ENCODE measurements at places on chromosomes 2 and 18.

DNA sequence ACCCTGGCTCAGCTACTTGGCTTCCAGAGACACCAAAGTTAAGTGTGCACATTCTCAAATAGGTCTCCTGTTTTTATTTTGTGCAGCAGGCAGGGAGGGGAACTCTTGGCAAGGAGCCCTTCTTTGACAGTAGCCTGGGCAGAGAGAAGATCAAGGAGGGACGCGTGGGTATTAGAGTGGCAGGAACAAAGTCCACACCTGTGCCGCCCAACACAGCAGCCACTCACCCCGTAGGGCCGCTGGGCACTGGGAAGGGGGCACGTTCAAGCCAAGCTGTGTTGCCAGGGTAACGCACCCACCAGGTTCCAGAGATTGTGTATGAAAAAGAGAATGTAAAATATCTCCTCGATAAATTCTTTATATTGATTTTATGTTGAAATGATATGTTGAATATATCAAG is 229.3 kb upstream of the AGAP1 start:
- no peak for DNase-seq

DNA sequence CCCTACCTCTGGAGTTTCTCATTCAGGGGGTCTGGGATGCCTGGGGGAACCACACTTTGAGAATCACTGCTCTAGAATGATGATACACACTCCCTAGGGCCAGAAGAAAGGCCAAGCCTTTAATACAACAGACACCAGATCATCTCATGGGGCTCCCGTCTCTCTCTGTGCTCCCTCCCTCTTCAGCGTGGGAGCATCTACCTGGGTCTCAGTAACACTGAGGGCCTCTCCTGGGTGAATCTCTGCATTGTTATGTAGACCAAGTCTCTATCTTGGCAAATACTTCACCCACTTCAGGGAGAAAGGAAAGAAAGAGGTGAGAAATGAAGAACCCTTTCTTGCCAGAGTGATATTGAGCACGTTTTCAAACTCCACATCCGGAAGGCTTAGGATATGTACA is 146.8 kb upstream of the MSH6 start:
- DNase-seq: no peak

DNA sequence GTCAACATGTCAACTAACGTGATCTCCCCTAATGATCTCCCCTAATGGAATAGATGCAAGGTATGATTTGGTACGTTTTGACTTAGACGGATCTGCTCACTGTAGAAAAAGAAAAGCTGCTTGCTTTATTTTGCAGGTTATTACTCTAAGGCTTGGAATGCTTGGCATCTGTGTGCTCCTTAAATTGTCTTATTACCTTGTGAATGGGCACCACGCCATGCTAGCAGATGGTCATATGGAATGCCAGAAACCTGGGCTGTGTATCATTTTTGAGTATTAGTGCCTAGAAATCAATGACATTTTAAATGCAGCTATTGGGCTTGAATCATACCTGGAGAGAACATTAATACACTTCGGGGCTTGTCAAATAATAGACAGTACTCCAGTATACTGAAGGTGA is 16.5 kb upstream of the FIGN start:
- no peak for DNase-seq

DNA sequence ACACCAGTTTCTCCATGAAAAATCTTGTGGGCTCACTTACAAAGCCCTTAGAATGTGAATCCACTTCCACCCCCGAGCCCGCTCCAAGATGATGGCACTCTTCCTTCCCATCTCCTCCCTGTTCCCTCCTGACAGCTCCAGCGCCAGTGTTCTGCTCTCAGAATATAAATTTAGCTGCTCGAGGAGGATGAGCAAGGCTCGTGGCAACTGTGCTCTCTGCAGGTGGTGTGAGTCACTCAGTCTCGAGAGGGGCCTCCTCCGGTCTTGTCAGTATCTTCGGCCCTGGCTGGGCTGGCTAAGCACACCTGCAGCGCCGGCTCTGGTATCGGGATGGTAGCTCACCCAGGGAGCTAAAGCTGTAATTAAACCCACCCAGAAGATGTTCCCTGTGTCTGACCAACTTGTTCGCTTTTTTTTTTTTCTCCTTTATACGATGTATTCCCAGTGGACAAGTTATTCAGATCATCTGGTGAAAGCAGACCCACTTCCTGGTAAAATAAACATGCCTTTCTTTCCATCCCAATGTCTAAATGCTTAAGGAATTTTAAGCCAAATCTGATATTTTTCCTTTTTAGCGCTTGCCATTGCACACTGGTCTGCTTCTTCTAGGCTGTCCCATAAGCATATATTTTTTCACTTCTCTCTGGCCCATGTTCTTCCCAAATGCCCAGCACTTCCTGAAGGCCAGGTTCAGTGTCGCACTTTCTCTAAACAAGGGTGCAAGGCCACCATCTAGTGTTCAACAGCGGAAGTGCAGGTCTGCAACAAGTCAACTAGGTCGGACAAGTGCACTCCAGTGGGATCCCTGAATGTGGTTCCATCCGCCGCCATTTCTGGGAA is 31.4 kb upstream of the YPEL5 start:
- DNase-seq: no peak

DNA sequence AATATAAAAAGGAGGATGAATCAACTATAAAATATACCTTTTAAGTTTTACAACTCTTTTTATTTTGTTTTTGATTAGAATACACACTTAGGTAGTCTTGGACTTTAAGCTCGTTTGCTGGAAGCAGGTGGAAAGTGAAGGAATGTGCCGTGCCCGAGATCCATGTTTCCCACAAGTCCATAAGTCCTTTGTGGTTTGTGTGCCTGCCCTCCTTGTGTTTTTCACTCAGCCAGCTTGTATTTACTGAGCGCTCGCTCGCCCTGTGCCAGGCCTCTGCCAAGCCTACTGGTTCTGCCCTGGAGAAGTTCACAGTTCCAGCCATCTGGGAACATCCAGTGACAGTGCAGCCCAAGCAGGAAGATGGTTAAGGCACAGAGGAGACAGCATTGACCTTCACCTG is 142.6 kb downstream of the MGAT5 start:
- DNase-seq: no peak

GRCh38 chr2:67318993-67319481 is 78.1 kb upstream of the ETAA1 start:
- DNase-seq: no peak

DNA sequence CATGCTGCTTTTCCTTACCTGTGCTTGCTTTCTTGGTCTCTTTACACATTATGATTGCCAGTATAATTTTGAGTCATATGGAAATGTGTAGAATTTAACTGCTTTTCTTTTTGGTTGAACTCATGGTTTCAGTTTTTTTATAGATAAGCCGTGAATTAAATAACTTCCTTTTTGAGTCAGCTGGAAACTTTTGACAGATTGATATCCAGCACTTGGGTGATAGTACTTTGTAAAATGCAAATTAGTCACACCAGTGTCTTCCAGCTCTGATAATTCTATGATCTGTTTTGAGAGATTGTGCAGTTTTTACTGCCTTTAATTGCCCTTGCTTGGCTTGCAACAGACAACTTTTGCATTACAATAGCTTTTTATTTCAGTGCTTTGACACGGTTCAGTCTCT is 86.4 kb downstream of the NCOA1 start:
- no peak for DNase-seq

DNA sequence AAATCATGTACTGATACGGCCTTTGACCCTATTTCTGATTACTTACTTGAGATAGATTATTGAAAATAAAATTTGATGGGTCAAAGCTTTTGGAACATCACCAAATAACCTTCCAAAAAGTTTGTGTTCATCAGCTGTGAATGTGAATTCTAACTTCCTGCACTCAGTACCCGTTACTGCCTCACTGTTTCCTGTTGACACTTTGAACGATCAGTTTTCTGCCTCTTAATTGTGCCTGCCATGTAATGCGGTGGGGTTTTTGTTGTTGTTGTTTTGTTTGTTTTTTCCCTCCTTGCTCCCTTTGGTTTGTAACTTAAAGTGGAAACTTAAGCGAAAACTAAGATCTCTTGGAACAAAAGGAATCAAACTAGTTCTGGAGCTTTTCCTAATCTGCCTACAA is 18.9 kb downstream of the ATG16L1 start:
- no peak for DNase-seq

GRCh38 chr2:38092196-38092902 is 16.4 kb upstream of the CYP1B1 start:
- DNase-seq: peak; percentile 95

- no peak for DNase-seq
These were observed 36.4 kb downstream of the SLC20A1 start for GRCh38 chr2:112682101-112682500.

- no peak for DNase-seq
These were observed 418.3 kb upstream of the SPHKAP start for GRCh38 chr2:228599781-228600180.

GRCh38 chr2:142112757-142113221 is 18.0 kb downstream of the LRP1B start:
- no peak for DNase-seq

- DNase-seq: no peak
These were observed 81.5 kb downstream of the MAPRE2 start for GRCh38 chr18:35122586-35123224.

GRCh38 chr2:84515788-84516187 is 510 bp upstream of the DNAH6 start:
- DNase-seq: no peak

- no peak for DNase-seq
These were observed 330.1 kb downstream of the CMPK2 start for GRCh38 chr2:6535572-6535971.

DNA sequence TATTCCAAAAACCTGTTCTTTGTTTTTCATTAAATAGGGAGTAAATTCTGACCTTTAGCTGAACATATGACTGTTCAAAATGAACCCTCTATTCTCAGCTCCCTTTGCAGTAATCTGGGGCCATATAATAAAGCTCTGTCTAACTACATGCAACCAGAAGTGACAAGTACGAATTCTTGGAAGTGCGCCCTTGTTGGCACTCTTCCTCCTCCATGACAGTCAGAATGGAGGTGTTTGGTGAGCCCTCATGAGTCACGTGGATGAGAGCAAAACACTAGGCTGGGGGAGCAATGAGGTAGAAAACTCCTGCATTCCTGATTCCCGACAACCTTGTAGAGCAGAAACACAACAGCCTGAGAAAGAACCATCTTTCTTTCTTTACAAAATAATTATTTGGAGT is 552.9 kb downstream of the FBXO15 start:
- no peak for DNase-seq

DNA sequence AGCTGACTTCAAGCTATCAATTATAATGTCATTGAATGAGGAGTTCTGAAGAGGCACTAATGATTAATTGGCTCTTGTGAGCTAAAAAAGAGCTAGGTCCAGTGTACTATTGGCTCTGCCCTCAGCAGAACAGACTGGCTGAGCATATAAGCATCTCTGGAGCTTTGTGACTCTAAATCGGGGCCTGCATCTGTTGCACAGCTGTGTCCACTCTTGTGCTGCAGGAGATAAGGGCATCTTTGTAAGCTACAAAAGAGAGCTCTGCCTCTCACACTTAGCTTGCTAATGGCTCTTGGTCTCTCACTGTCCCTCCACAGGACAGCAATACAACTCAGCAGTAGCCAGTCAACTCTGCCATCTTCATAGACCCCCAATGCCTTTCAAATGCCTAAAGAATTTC is 61.5 kb upstream of the L3MBTL4 start:
- DNase-seq: no peak

GRCh38 chr18:67621049-67621713 is 104.7 kb upstream of the DSEL start:
- DNase-seq: no peak

DNA sequence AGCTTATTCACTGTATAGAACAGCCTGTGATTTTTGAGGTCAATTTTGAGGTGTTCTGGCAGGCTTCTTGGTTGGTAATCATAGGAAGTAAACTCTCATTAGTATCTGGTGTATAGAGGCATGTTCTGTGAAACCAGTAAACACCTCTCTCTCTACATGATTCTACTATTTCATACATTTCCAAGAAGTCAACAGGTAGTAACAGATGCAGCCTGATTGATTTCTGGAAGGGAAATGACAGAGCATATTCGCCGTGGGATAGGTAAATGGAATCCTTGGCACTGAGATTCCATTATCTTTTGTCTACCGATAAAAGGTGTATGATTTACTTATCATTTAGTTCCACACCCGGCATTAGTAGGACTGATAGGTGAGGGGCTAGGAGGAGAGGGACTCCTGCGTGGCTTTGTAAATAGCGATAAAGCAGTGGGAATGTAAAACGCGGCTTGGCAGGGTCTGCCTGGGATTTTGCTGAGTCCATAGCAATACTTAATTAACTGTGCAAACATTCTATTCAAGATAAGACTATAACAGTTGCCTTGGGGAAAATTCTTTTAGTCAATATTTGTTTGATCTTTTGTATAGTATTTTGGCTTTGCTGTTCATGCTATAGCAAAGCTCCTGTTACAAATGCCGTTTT is 32.3 kb downstream of the LYPD6B start:
- DNase-seq: no peak

DNA sequence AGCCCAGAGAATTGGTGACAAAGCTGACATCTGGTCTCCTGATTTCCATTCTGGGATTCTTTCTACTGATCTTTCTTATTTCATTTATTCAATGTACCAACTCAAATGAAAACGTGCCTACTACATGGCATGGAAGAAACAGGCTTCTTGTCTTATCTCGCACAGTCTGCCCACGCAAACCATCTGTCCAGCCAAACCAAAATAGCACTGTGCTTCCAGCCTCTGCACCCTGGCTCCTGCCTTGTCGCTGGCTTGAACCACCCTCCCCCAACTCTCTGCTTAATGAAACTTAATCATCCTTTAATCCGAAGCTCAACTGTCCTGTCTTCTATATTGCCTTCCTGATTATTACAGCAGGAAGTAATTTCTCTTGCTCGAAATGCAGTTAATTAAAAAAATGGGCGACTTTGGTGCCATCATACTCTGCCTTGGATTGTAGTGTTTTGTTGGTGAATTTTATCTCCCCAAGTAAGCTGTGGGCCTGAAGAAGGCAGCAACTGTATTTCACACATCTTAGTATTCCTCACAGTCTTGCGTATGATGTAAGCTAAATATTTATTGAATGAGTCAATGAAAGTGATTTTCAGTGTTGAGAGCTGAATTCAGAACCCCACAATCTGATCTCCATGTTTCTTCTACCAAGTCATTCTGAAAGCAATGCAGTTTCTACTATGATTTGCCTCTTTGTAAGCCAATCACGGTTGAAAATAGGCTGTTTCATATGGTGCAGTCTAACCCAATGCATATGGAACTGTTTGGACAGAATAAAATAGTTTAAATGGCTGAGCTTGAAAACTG is 190.8 kb downstream of the TMEM247 start:
- DNase-seq: no peak

DNA sequence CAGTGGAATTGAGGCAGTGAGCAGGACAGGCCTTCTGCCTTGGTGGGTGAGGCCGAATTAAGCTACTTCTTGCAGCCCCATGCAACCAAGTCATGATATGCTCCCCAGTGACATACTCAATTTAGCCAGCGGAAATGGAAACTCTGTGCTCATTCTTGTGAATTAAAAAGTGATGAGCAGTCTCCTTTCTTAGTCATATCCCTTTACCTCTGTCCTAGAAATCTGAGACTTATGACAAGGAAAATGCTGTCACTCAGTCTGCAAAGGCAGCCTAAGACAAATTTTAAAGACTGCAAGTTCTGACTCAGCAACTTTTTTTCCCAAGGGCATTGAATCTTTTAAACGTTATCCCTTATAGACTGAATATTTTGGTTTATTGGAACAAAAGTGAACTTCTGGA is 218.2 kb downstream of the SH3BP4 start:
- no peak for DNase-seq

- DNase-seq: no peak
These were observed 128.0 kb downstream of the ABCA12 start for GRCh38 chr2:215010390-215010789.
